ENCODE measurements at places on chromosomes 11 and 22.

GRCh38 chr11:80748207-80748925, 1307.5 kb upstream of the TENM4 start:
- DNase-seq: no peak

GRCh38 chr11:86681483-86681756, 9.0 kb upstream of the ME3 start:
- DNase-seq: no peak

GRCh38 chr11:64723907-64724862, 1.2 kb upstream of the NRXN2 start:
- DNase-seq: no peak

DNA sequence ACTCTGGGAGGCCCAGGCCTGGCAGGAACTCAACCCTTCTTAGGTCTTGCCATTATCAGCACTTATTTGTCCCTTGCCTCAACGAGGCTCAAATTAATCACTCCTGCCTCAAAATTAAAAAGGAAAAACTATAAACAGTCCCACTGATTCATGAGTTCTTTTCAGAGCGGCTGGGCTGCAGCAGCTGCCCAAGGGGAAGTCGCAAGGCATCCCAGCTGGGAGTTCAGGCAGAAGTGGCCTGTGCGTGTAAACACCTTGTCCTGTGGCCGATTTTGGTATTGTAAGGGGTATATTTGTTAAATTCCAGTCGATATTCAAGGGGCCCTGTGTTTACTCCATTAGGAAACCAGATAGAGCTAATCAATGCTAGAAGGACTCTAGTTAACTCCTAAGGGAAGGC, 213.9 kb upstream of the CADM1 start:
- no peak for DNase-seq
